ENCODE measurements at places on chromosomes 12 and 14.
A peak's percentile ranks its signal among the peaks of the same experiment; 100 is the strongest.

GRCh38 chr14:89862856-89863255 lies 91.7 kb downstream of the EFCAB11 start:
- no peak for DNase-seq

GRCh38 chr12:57836442-57837375 lies 9.8 kb downstream of the CTDSP2 start:
- DNase-seq, result peak; percentile 94

GRCh38 chr14:50312734-50313054 lies 570 bp downstream of the DMAC2L start:
- no peak for DNase-seq

GRCh38 chr14:69696633-69697557 lies 70.0 kb upstream of the SRSF5 start:
- no peak for DNase-seq
